ENCODE measurements at places on chromosomes 2 and 18.

DNA sequence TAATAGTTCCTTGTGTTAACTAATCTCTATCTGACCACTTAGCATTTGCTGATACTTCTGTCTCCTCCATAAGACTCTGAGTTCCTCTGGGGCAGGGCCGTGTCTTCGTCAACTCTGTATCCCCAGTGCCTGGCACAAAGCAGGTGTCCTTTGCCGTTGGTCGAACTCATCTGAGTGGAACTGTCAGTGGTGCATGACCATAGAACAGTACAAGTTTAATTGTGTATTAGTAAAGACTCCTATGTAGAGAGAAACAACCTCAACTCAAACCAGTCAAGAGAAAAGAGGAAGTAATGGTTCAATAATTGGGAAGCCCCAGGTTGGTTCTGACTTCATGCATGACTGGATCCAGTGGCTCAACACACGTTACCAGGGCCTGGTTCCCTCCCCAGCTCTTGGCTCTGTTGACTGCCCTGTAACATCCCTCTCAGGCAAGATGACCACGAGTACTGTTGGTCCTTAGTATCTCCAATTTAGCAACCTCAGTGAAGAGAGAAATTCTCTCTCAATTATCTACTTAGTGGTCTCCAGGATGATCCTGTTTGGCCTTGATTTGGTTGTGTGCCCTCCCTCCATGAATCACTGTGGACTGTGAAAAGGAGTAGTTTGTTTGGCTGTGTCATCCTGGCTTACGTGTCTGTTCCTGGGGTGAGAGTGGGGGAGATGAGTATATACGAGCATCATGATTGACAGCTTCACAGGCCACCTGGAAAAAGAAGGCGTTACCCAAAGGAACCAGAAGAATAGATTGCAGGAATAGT lies 58.5 kb upstream of the MSH6 start:
- no peak for DNase-seq

GRCh38 chr2:107811411-107811810 lies 15.3 kb upstream of the RGPD4 start:
- DNase-seq = no peak

DNA sequence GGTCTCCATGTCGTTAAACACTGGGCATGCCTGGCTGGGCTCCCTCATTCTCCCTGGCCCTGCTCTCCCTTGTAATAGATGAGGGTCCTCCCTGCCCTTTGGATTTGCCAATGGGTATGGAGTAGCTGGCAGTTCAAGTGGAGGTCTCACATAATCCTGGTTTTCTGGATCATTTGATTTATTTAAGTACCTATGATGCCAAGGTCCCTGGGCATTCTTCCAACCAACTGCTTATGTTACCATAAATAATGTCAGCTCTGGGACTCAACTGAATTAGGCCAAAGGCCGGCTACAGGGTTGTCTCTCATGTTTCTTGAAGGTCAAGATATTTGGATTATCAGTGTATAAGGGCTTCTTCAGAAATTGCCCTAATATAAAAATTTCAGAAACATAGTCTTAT lies 104.9 kb upstream of the LYPD6 start:
- DNase-seq = no peak

GRCh38 chr2:127637725-127638252 lies 8.2 kb upstream of the GPR17 start:
- DNase-seq = peak; percentile 47
